Tibial nerve (tissue), 4 donors: ENCODE measurements at places on chromosomes 6 and 20. TPM values are rescaled to one million over a fixed set of nuclear protein-coding genes. Genes with fewer than 3 reads are reported as not detected.

DNA sequence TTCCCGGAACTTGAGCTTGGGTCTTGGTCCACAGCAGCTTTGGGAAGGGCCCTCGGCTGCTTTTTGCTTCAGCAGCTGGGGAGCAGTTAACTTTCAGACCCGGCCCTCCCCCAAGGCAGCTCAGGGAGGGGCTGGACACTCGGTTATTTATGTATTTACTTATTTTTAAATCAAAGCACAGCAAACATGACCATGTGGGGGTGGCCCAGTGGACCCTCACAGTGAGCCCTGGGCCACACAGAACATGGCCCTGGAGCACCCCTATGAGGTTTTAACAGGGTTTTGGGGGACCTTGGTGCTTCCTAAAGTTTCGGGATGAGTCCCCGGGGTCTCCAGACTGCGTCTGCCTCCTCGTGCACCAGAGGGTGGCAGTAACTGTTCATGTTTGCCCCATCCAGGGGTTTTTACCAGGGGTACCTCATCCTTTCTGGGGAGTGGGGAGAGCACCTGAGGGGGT lies 26.6 kb upstream of the NPBWR2 start:
- DNase-seq: no peak

GRCh38 chr6:80142586-80142985 lies 36.1 kb downstream of the BCKDHB start:
- no peak for DNase-seq

RIPPLY2 gene
- 16.7 TPM for total RNA-seq

ULBP2 gene
- total RNA-seq: 0.22 TPM

GRCh38 chr20:36872852-36873251 lies 3.1 kb upstream of the TLDC2 start:
- no peak for DNase-seq

GRCh38 chr6:107756660-107757355 lies 67.3 kb downstream of the SCML4 start:
- DNase-seq: no peak

GRCh38 chr6:149471801-149472200 lies 13.0 kb downstream of the ZC3H12D start:
- no peak for DNase-seq

PRR18 gene
- total RNA-seq: 0.60 TPM

DNA sequence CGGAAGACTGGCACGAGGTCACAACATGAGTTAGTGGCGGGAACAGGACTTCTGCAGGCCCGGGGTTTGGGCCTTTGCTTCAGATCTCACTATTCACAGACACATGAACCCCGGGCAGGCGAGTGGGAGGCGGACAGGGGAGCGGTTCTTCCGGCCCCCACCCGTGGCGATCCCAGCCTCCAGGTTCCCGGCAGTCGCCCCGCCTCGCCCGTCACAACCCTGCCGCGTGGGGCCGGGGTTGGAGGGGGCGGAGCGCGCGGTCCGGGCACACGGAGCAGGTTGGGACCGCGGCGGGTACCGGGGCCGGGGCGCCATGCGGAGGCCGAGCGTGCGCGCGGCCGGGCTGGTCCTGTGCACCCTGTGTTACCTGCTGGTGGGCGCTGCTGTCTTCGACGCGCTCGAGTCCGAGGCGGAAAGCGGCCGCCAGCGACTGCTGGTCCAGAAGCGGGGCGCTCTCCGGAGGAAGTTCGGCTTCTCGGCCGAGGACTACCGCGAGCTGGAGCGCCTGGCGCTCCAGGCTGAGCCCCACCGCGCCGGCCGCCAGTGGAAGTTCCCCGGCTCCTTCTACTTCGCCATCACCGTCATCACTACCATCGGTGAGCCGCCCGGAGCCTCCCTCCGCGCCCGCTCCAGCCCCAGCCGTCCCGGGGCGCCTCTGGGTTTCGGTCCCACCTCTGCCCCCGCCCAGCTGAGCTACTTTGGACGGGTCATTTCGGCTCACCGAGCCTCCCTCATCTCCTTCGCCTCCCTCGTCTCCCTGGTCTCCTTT lies at the start of gene KCNK15:
TSS of gene KCNK15 (plus strand) at position 268 of the 769 bp plus-strand sequence. CDS start at position 314, 46 bp downstream.
- no peak for DNase-seq

- DNase-seq: peak; percentile 61
Measured at GRCh38 chr6:12012558-12013306, 620 bp downstream of the HIVEP1 start.

- no peak for DNase-seq
Measured at GRCh38 chr20:33862709-33863403, 51.7 kb downstream of the CHMP4B start.

TGM2 gene
- 46.5 TPM for total RNA-seq

DNA sequence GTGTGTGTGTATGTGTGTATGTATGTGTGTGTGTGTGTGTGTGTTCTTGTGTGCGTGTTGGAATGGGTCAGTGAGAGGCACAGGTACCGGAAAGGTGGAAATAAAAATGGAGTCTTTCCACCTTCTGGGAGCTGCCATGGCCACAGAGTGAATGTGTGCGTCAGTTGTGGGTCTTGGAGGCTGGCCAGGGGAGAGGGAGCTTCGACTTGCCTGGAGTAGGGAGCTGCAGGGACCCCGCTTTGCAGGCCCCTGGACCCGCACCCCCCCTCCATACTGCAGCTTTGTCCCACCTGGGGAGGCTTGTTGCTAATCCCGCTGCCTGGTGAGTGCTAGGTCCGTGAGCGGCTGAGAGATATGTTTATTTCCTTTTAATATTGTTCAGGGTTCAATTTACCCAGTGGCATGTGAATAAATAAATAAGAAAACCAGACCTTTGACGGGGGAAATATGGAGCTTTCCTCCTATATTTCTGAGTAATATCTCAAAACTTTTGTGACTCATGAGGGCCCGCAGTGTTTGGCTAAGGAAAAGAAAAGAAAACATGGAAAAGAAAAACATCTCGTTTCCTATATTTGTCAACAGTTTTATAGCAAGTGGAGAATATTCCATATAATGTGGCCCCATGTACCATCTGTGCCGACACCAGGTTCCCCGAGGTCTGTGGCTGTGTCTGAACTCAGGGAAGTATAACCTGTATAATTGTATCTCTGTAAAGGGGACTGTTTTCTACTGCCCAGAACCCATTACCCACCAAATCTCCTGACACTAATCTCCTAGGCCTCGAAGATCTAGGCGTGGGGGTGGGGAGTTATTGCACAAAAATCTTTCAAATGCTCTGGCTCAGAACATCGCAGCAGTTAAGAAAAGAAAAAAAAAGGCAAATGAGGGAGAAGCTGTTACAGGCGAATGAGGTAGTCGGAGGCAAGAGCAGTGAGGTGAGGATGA lies 24.6 kb upstream of the CCDC167 start:
- DNase-seq: no peak

ERVFRD-1 gene
- 0.42 TPM for total RNA-seq

DNA sequence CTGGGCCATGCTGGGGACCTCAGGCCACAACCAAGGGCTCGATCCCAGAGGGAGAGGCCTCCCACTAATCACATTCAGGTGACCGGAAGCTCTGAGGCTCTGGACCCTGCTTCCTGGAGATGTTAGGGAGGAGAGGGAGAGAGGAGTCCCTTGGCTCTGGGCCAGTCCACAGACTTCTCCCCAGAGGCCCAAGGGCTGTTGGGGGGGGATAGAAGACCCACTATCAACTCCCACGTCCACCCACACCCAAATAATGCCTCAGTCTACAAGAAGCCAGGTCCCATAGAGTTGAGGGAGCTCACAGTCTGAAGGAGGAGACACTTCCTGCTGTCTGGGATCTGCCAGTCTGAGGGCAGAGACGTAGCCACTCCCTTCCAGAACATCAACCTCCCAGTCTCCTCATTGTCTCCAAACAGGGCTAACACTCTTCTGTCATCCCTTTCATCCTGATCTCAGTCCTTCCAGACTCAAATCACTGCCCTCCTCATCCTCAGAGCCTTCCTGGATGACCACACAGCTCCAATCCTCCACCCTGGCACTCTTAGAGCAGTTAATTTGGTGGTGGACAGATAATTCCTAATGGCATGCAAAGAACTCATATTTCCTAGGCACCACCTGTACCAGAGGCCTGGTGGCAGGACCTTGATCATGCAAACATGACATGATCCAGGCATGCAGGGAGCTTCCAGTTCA lies 69.9 kb downstream of the MRPL14 start:
- no peak for DNase-seq

DNA sequence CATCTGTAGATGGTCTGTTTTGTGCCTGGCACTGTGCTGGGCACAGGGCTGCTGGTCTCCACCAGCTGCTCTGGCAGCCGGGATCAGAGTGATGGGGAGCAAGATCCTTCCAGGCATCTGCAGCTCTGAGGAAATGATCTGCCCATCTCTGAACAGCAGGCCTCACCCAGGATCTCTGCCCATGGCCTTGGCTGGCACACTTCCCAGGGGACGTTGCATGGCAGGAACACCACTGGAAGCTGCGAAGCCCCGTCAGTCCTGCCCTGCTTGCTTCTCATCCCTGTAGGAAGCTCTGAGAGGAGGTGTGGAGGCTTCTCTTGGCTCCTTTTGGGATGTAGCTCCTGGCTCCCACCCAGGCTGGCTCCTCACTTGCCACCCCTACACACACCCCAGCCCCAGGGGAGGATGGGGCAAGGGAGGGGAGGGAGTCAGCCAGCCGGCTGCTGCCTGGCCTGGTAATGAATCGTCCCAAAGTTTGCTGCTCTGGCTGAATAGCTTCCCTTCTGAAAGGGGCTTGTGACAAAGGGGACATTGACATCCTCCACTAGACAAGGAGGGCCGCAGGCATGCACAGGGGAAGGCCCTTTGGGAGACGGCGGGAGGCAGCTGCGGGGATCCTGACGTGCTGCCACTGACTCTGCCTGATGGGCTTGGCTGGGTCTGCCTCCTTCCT lies 108.9 kb downstream of the VEGFA start:
- DNase-seq: no peak

- DNase-seq: no peak
Measured at GRCh38 chr20:24334830-24335229, 134.6 kb upstream of the SYNDIG1 start.

GSTA2 gene
- not detected for total RNA-seq

DNA sequence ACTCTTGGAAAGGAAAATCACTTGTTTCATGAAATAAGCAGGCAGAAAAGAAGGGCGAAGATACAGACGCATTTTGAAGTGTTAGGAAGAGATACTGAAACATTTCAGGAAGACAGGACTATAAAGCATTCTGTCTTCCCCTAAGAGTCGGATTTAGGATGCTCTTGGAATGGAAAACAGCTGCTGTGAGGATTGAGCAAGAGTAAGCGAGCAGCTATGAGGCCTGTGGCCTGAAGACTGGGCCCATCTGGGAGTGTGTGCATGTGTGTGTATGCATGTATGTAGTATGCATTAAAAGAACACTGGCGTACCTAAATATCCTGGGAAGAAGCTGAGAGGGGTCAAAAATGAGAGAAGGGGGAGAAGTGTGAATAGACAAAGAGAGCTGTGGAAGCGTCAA lies 83.6 kb downstream of the SIM1 start:
- DNase-seq: no peak

GRCh38 chr20:35972462-35972861 lies 4.1 kb downstream of the CNBD2 start:
- DNase-seq: no peak

DNA sequence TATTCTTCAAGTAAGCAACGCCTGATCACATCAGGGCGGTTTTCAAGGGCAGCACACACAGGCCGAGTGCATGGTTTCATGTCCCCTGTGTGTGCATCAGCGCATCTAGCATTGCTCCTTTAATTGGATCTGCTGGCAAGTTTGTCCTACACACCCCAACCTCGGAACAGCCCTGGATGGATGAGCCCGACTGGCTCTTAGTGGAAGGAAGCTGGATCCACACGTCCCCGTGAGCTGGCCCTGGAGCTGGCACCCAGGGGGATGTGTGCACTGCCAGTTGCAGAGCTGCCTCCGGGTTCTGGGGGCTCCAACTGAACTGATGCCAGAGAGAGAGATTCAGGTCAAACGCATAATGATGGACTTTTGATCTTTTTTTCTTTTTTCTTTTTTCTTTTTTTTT lies 39.2 kb upstream of the QKI start:
- DNase-seq: no peak
